ENCODE measurements at places on chromosomes 11 and 22.

DNA sequence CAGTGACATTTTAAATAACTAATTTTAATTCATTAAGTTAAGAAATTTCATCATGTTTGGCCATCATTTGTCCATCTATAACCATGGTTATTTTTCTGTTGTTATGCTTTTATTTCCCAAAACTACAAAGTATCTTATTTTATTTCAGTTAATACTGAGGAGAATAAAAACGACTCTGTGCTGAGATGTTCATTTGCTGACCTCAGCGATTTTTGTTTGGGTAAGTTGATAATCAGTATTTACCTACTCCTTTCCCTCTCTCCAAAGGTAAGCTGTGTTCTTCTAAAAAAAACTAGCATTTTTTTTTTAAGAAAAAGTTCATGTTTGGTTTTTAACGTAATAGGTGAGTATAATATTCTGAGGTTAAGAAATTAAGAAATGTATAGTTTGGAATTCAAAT lies 111.7 kb downstream of the ANO3 start:
- DNase-seq = no peak

GRCh38 chr11:85582111-85582510 lies 45.0 kb downstream of the DLG2 start:
- no peak for DNase-seq

GRCh38 chr22:30609260-30610185 lies 2.5 kb downstream of the TCN2 start:
- peak; percentile 39 for DNase-seq

GRCh38 chr11:75087319-75088305 lies 9.1 kb downstream of the OR2AT4 start:
- no peak for DNase-seq

DNA sequence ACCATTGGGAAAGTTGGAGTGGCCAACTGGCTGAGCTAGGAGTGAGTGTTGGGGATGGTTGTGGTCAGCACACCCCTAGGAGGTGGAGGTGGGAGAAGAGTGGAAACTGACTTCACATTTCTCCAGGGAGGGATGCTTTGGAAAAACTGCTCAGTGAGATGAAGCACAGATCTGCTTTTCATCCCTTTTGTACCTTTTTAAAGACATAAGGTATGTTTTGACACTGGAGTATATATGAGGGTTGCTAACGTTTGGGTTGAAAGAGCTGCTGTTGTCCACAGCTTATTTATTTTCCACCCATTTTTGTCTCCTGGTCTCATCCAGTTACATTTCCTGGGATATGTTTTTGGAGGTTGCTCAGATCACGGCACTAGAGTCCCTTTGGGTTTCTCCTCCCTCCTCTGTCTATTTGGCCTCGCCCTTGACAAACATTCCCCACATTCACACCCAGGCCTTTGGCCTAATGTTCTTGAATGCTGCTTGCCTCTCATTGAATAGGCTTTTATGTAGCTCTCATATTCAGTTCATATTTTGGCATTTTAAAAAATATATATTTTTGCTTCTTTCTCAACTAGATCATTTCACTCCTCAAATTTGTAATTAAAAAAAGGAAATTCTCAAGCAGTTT lies 8.3 kb downstream of the SREBF2 start:
- no peak for DNase-seq

Measured in SIG-M5 (cell line).